ENCODE measurements at places on chromosomes 1 and 21.

GRCh38 chr1:203622486-203622885, 4.1 kb upstream of the ATP2B4 start:
- no peak for DNase-seq

DNA sequence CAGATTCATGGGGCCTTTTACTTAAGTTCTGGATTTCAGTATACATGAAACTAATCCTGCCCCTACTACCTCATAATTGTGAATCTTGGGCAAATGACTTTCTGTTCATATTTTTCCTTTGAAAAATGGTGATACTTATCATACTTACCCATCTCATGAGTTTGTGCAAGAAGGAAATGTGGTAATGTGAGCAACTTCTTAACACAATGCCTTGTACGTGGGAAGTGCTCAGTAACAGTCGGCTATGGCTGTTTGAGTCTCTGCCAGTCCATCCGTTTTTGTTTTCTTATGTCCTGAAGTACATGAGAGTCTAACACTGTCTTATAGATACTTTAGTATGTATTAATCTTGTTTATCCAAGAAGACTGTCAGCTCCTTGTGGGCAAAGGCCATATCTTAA, 86.5 kb downstream of the PATJ start:
- no peak for DNase-seq

DNA sequence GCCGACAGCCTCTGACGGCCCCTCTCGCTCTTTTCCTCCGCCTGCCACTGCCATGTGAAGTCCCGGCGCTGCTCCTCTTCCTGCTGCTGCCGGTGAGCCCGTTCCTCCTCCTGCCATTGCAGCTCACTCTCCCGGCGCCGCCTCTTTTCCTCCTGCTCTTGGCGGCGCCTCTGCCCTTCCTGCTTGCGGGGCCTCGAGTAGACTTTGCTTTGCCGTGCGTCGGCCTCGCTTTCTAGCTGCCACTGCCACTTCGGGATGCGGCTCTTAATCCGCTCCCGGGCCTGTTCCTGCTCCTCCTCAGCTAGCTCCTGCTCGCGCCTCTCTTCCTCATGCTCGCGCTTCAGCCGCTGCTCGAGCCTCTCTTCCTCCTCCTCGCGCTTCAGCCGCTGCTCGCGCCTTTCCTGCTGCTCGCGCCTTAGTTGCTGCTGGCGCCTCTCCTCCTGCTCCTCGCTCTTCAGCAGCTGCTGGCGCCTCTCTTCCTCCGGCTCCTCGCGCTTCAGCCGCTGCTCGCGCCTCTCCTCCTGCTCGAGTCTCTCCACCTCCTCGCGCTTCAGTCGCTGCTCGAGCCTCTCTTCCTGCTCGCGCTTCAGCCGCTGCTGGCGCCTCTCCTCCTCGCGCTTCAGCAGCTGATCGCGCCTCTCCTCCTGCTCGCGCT, 4.3 kb downstream of the TCHH start:
- DNase-seq: no peak

DNA sequence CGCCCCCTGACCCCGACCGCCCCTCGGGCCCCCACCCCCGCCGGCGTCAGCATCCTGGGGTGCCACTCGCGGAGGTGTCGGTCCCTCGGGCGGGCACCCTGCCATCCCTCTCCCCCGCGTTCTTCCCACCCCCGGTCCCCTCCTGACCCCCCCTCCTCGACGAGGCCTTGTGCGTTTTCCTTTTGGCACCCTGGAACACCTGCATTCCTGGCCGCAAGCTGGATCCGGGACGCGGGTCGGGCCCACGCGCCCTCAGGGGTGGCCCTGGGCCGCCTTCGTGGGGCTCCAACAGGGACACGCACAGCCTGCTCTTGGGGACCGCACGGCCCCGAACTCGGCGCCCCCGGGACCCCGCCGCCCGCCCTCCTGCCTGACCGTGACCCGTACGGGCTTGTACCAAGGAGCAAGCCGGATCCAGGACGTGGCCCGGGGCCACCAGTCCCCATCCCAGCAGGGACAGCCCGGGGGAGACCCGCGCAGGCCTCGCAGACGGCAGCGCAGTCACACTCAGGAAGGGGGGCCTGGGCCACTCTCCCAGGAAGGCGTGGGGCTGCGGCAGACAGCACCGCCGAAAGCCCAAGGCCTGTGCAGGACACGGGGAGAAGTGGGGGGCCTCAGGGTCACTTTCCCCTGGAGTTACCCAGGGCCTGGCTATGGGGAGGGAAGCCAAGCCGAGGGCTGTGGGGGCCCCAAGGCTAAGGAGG, 579 bp upstream of the SLC19A1 start:
- no peak for DNase-seq

DNA sequence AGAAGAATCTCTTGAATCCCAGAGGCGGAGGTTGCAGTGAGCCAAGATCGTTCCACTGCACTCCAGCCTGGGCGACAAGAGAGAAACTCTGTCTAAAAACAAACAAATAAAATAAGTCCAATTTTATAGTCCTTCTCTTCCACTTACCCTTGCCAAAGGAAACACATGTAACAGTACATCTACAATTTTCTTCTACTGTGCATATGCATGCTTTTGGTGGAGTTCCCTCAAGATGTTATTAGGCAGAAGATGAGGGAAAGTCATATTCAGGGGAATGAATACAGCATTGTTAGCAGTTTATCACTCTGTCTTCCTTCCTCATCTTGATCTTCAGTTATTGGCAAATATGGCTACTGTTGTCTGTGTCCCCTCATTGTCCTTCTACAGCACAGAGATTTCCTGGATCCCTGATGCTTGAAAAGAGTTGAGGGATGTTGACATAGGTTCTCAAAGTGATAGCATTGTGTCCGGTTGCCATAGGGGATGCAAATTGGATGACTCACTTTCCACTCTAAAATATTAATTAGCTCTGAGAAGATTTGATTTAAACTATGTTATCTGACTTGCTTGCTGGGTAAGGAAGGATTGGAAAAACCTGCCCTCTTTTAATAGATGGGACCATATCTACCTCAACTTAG, 1173.6 kb downstream of the KCNT2 start:
- DNase-seq: no peak

DNA sequence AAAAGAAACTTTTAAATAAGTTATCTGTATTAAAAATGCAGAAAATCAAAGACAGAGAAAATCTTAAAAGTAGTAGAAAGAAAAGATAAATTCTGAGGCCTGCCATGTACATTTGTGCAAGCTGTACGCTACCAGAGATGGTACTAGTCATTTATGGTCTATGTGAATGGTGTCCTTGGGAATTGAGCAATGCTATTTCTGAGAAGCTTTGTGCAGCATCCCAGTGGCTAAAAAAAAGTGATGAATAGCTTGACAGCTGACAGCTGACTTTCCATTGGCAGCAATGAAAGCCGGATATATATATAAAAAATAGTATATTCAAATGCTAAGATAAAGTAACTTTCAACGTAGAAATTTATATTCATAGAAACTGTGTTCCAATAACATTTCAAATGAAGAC, 58.8 kb upstream of the KCTD3 start:
- no peak for DNase-seq

DNA sequence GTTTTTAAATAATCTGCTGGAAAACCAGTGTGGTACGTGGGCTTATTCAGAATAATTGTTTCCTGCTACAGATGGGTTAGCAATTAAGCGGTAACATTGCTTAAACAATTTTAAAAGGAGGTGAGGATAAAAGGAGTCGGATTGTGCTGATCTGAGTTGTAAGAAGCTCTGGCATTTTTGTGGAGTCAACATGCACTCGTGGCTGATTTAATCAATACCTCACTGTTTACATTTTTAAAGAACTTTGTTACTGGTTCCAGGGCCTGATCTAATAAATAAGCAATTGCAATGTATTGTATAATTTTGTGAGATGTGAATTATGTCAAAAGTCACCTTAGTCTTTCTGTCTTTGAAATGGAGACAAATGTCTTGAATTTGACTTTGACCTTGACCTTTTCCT, 474.0 kb downstream of the SETD4 start:
- no peak for DNase-seq

DNA sequence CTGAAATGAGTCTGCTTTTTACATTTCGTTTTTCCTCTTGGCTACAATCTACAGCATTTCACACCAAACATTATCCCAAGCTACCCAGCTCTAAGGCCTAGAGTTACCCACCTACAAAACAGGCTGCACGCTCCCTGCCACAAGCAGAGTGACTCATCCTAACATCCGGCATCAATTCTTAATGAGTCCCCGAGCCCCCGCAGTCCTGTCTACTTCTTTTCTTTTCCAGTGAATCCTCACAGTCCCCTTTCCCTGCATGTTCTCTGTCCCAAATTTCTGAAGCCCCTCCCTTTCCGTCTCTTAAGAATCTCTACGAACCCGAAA, 650 bp downstream of the PCNX2 start:
- no peak for DNase-seq

GRCh38 chr1:49045371-49045770, 268.7 kb upstream of the BEND5 start:
- DNase-seq: no peak

DNA sequence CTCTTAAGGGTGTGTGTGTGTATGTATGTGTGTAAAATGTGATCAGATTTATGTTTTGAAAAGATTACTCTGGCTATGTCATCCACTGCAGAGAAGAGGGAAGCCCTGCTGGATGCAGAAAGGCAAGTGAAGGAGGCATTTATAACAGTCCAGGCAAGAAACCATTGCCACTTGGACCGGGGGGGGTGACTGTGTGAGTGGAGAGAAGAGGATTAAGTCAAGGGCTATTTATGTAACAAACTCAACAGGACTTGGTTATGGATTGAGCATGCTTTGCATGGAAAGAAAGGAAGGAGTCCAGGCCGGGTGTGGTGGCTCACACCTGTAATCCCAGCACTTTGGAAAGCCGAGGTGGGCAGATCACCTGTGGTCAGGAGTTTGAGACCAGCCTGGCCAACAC, 143.0 kb downstream of the URB2 start:
- DNase-seq: no peak

- no peak for DNase-seq
Observed at GRCh38 chr1:27366411-27367159, at the start of gene MAP3K6. MAP3K6 (minus strand) TSS chr1:27366961; CDS start chr1:27366597, 364 bp downstream.

GRCh38 chr1:198079432-198079951, 77.3 kb upstream of the NEK7 start:
- DNase-seq: no peak

- DNase-seq: no peak
Observed at GRCh38 chr1:114803001-114803400, 22.5 kb upstream of the SIKE1 start.

Measured in stimulated activated CD8-positive, alpha-beta memory T cell treated with anti-CD3 and anti-CD28 coated beads, Interleukin-7, amount 100 ng/mL, for 1 hour (primary cell).